Frontal cortex (tissue), 4 donors: ENCODE measurements at places on chromosomes 6 and 20.

DNA sequence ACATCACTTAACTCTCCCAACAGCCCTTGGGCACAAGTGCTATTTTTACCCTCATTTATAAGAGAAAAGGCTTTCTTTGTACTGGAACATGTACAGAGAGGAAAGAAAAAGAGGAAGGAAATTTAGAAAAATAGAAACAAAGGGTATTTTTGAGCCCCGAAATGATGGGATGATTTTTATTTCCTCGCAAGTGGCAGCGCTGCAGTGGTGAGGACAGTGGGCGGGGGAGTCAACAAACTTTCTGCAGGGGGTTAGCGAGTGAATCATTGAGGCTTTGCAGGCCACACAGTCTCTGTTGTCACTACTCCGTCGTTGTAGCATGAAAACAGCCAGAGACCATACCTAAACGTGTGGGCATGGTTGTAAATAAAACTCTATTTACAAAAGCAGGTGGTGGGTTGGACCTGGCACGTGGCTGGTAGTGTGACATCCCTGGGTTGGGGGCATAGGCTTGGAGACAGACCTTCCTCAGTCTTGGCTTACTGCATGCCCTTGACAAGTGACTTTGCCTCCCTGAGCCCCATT, 25.5 kb upstream of the OCSTAMP start:
- DNase-seq, result no peak

DNA sequence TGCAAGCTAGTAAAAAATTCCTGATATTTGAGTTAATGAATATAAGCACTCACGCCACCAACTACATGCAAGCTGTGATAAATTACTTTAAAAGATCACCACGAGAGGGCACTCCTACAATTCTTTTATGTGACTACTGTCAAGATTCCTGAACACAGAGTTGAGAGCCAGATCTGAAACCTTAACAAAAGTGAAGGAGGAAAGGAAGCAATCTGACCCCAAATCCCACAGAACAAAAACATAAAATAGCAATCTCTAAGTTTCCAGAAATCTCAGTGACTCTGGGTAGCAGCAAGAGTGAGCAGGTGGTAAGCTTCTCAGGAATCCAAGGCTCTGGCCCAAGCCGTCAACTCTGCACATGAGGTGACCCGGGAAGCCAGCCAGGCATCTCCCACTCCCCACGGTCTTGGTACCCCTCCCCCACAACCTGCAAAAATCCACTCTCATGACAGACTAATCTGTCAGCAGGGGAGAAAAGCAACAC, 55.1 kb downstream of the STAU1 start:
- peak; percentile 60 for DNase-seq

- DNase-seq, result no peak
These were observed 3.7 kb downstream of the PIM1 start for GRCh38 chr6:37173493-37174195.

- DNase-seq, result no peak
These were observed 157.6 kb downstream of the HIVEP2 start for GRCh38 chr6:142787422-142787821.

DNA sequence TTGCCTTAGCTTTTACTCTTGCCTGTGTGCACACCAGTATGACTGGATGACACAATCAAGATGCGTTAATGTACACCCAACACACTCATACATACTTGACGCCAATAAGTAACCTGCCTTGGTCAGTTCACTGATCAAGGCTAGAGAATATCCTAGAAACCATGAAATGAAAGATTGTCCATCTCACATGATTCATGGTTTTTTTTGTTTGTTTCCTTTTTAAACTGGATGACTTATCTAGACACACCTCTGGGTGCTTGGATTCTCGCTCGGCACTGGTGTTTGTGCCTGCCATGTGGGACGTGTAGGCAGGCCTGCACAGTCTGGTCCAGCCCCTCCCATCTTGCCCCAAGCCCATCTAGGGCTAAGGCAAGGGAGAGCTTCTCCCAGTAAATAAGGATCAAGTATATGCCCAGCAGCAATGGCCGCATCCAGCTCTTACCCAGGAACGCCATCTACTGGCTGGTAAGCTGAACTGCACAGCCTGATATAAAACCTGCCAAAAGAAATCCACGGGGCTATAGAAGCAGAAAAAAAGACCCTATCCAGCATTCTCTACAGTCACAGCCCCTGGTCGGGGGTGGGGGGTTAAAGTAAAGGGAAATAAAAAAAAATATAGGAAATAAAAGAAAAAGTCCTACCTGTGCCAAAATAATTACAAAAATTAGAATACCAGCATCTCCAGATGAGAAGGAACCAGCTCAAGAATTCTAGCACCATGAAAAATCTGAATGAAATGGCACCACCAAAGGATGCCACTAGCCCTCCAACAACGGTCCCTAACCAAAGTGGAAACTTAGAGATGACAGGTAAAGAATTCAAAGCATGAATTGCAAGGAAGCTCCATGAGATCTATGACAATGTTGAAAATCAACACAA, 73.3 kb downstream of the OTOR start:
- DNase-seq, result no peak

DNA sequence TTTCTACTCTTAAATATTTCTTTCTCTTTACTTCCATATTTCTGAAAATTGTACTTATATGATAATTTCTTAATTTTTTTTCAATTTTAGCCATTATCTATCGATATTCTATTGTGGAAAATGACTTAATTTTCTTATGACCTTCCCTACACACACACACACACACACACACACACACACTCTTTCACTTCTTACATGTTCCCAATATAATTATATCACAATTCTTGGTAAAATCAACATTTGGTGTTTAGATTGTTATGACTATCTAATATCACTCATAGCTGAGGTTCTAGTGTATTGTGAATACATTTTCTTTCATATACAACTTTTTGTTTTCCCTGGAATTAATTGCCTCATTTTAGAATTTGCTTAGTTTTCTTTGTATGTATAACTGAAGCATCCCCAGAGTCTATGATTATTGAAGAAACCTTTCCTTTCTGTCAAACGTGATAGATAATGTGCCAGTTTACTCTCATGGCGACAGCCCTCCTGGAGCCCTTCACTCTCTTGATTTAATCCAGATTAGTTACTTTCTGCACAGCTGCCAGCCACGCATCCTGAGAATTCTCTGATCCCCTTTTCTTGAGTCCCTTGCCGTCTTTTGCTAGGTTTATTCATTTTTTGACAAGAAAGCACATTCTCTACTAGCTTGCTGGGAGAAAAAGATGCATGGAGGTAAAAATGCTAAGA, 63.4 kb downstream of the RNF182 start:
- DNase-seq, result no peak

- DNase-seq, result no peak
These were observed 199.2 kb downstream of the BMP2 start for GRCh38 chr20:6966721-6967120.

GRCh38 chr6:3284436-3284876, 25.7 kb downstream of the PSMG4 start:
- no peak for DNase-seq

DNA sequence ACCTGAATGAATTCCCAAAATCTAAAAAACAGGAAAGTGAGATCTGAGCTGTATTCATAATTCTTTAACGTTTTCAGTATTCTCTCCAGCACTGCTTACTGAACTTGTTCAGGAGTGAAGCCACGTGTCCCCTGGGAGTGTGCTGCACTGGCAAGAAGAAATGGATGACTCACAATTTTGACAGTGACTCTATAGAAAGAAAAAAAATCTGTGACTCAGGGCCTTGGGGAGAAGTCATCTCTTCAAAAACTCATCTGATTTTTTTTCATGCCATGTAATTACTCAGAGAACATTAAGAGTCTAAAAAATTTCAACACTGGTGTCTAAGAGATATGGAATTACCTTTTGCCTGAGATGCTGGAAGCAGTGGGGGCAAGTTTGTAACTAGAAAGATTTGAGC, 39.7 kb downstream of the ANKEF1 start:
- DNase-seq, result peak; percentile 9

GRCh38 chr20:796921-797320, 28.6 kb upstream of the SLC52A3 start:
- DNase-seq, result no peak
